SJSA1 (cell line): ENCODE measurements at places on chromosomes 7 and 10.

DNA sequence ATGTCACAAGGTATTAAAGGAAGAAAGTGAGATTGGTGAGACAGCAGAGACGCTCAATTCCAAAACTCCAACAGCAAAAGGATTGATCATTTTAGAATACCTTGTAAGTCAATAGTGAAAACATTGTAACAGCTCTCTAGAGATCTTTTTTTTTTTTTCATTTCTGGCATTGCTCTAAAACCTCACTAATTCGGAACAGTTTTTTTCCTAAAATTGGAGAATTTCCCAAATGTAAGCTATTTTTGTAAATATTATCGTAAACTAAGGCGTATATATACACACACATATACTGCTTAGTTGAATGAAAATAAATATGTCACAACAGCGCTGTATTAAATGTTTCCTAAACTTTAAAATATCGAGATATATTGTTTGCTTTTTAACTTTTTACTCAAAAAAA is 30.6 kb upstream of the CELF2 start:
- DNase-seq = no peak
- no peaks in the 10 kb centered on the region for H3K27me3 ChIP-seq
- H3K36me3 ChIP-seq = no peaks in the 10 kb centered on the region
- no peak overlapping the region for H3K27ac ChIP-seq
- no peaks in the 10 kb centered on the region for H3K4me1 ChIP-seq

- H3K4me1 ChIP-seq = no peaks in the 10 kb centered on the region
- no peaks in the 10 kb centered on the region for H3K36me3 ChIP-seq
- no peak overlapping the region for H3K27ac ChIP-seq
- H3K4me3 ChIP-seq = no peak overlapping the region
- DNase-seq = no peak
Observed at GRCh38 chr10:123683865-123684264, 17.7 kb downstream of the GPR26 start.

GRCh38 chr7:937856-938484 is 16.5 kb downstream of the ADAP1 start:
- H3K4me1 ChIP-seq = no peaks in the 10 kb centered on the region
- no peak overlapping the region for H3K4me3 ChIP-seq
- no peak overlapping the region for H3K27ac ChIP-seq
- DNase-seq = no peak

DNA sequence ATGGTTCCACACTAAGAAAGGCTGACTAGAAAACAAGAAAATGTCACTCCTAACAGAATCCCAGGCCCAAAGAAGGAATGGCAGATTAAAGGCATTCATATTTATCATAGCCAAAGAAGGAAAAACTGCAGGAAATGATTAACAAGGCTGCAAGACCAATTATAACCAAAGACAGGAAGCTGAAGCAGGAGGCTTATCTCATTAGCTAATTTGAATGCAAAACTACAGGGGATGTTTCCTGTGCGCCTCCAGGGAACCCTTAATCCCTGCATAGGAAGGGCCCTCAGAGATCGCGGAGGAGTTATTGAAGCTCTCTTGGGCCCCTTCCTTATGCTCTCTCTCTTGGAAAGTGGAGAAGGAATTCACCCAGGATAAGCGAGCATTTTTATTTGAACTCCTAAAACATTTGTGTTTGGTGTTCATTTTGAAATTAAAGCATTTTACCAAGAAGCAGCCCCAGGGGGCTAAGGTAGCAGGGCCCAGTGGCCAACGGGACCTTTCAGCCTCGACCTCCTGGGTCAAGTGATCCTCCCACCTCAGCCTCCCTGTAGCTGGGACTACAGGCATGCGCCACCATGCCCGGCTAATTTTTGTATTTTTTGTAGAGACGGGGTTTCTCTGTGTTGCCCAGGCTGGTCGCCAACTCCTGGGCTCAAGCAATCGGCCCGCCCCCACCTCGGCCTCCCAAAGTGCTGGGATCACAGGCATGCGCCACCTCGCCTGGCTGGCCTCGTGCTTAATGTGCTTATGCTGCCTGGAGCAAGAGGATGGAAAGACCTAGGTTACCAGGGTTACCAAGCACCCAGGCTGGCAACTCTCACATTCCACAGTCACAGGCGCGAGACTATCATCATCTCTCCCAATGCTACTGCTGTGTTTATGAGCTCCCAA is 24.1 kb upstream of the PROSER2 start:
- no peaks in the 10 kb centered on the region for H3K36me3 ChIP-seq
- H3K4me1 ChIP-seq = peaks cover 4% of the 10 kb centered on the region
- DNase-seq = no peak
- H3K27me3 ChIP-seq = no peaks in the 10 kb centered on the region

DNA sequence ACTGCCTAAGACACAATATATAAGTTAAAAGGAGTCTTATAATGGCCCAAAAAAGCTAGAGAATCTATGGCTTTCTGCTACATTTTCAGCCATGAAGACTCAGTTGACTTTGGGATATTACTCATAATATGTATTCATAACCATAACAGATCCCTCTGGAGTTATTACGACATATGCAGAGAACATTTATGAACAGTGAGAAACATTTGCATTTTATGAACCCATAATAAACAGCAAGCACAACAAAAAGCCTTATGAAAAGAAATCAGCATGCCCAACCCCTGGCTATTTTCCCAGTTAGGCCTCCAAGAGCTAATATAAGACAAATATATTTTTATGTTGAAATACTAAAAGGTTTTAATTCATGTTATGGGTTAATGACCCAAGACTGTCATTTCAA is 52.4 kb downstream of the ARMH3 start:
- H3K36me3 ChIP-seq = peaks cover 24% of the 10 kb centered on the region
- H3K4me1 ChIP-seq = no peaks in the 10 kb centered on the region
- H3K27ac ChIP-seq = no peak overlapping the region

- DNase-seq = no peak
- H3K4me1 ChIP-seq = no peaks in the 10 kb centered on the region
- H3K27me3 ChIP-seq = no peaks in the 10 kb centered on the region
- H3K4me3 ChIP-seq = no peak overlapping the region
- H3K36me3 ChIP-seq = no peaks in the 10 kb centered on the region
- H3K27ac ChIP-seq = no peak overlapping the region
Observed at GRCh38 chr7:47125529-47125928, 456.4 kb downstream of the TNS3 start.

DNA sequence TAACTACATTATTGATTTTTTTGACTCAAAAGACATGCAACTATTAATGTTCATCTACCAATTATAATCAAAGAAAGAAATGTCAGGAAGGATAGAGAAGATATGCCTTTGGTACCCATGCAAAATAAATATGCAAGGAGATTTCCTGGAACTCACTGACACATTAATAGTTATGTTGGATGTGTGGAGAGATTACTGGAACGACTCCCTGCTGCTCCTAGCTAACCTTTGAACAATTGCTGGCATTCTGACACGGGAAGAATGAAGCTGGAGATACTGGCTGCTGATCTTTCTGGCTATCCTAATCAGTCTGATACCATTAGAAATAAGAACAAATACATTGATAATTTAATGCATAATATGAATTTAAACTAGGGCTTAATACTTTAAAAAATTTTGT is 507.9 kb upstream of the NRG3 start:
- H3K27ac ChIP-seq = no peak overlapping the region
- no peaks in the 10 kb centered on the region for H3K36me3 ChIP-seq
- DNase-seq = no peak
- no peaks in the 10 kb centered on the region for H3K27me3 ChIP-seq

DNA sequence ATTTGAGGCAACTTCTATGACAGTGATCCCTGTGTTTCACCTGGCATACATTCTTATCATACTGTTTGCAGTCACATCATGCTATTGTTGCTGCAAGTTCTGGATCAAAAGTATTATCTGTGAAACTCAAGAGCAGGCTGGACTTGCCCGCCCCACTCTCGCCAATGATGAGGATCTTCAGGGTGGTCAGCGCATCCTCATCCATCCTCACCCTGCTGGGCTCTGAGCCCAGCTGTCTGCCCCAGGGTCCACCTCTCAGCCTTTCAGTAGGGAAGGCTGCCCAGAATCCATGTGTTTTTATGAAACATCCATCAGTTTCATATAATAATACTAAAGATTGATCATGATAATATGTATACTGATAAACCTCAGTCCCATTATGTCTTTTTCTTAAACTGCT is 55.4 kb upstream of the KIF5B start:
- H3K4me3 ChIP-seq = no peak overlapping the region
- no peaks in the 10 kb centered on the region for H3K27me3 ChIP-seq
- H3K27ac ChIP-seq = no peak overlapping the region
- no peaks in the 10 kb centered on the region for H3K36me3 ChIP-seq
- no peak for DNase-seq

DNA sequence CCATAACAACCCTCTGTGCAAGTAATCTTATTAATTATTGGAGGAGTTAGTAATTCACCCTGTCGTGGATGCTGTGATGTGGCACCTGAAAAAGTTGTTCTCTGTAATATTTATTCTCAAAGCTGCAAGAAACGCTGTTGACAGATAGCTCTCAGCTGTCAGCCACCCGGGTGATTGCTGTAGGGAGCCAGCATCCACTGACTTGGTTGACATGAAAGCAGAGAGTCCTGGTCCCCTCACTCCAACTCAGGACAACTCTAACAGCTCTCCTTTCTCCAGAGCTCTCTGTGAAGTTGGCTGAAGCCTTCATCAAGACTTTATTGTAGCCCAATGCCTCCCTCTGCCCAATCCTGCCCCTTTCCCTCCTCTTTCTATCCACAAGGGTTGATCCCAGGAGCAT is 98.0 kb downstream of the FAM107B start:
- no peak for DNase-seq
- no peak overlapping the region for H3K27ac ChIP-seq
- H3K4me3 ChIP-seq = no peak overlapping the region
- H3K36me3 ChIP-seq = no peaks in the 10 kb centered on the region
- no peaks in the 10 kb centered on the region; the same call in none of the 2 replicates for H3K27me3 ChIP-seq

DNA sequence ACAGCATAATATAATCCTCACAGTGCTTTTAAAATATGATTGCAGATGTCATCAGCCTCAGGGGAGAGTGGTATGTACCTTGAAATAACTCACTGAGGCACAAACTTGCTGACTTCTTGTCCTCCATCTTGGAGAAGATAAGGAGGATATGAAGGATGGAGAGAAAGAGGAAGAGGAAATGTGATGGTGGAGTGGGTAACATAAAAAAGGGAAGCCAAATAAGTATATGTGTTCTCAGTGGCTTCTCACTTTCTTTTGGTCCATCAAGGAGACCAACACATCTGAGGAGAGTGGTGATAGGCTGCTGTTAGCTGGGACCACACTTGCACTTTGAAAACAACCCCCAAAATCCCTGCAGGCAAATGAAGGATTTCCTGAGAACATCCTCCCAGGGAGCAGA is 21.6 kb upstream of the ZNF37A start:
- H3K4me1 ChIP-seq = no peaks in the 10 kb centered on the region
- H3K27me3 ChIP-seq = no peaks in the 10 kb centered on the region
- no peak overlapping the region for H3K4me3 ChIP-seq
- H3K36me3 ChIP-seq = no peaks in the 10 kb centered on the region
- DNase-seq = no peak

GRCh38 chr7:105044449-105045070 is 30.6 kb downstream of the KMT2E start:
- no peak overlapping the region for H3K4me3 ChIP-seq
- H3K36me3 ChIP-seq = peaks cover 77% of the 10 kb centered on the region
- no peaks in the 10 kb centered on the region for H3K27me3 ChIP-seq
- peaks cover 12% of the 10 kb centered on the region for H3K4me1 ChIP-seq
- DNase-seq = no peak

- no peaks in the 10 kb centered on the region for H3K27me3 ChIP-seq
- no peaks in the 10 kb centered on the region for H3K4me1 ChIP-seq
- no peak for DNase-seq
- no peak overlapping the region for H3K27ac ChIP-seq
- no peaks in the 10 kb centered on the region for H3K36me3 ChIP-seq
- no peak overlapping the region for H3K4me3 ChIP-seq
Observed at GRCh38 chr10:58326967-58327381, 7.8 kb upstream of the UBE2D1 start.

DNA sequence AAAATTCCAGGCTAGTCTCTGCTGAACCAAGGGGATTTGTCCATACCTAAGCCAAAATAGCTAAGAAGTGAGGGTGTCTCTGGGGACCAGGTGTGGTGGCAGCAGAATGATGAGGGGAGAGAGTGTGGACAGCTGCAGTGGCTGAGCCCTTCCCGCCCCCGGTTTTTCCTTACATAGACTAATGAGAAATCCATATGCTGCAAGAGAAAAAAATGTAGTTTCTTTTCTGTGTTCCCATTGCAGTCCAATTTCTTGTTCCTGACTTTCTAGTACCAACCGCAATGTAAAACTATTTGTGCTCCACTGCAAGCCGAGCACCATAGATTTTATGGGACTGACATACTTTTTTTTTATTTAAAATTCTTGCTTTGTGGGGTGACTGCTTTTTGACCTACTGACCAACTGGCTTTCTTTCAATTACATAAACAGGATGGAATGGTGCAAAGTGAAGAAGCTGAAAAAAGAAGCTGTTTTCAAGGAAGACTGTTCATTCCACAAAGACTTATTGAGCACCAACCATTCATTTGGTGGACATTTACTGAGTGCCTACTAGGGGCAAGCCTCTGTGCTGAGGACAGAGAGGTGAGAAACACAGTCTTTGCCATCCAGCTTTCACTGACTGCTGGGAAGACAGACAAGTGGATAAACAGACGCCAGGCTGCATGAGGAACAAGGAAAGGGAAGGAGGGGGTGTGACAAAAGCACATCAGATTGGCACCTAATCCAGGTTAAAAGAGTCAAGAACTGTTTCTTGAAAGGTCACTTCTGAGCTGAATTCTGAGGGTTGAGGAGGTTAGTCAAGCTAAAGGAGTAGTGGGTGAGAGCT is 9.8 kb downstream of the CEP41 start:
- DNase-seq = peak; percentile 25
- H3K27ac ChIP-seq = peak overlapping the region; percentile 18

- H3K27ac ChIP-seq = peak overlapping the region; percentile 35
- peaks cover 76% of the 10 kb centered on the region for H3K36me3 ChIP-seq
- H3K4me1 ChIP-seq = peaks cover 33% of the 10 kb centered on the region
- no peaks in the 10 kb centered on the region for H3K27me3 ChIP-seq
- no peak overlapping the region for H3K4me3 ChIP-seq
- no peak for DNase-seq
Observed at GRCh38 chr10:74047871-74048270, 50.0 kb downstream of the VCL start.

DNA sequence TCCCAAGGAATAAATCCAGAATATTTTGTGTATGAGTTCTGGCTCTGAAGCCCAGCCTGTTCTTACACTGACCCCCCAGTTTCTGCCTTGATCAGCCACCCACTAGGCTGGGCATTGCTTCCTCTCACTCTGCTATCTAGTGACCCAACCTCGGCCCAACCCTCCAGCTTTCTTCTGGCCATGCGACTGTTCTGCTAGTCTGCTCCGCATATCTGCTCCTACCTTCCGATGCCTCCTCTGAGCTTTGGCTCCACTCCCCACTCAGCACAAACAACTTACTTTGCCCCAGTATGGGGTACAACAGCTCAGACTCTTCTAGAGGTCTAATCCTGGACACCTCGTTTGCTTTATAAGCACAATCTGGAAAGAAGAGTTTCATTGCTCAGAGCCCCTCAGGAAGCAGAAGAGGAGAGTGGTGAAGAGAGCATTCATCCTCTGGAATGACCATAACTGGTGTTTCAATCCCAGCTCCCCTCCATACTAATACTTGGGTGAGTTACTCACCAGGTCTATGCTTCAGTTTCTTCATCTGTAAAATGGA is 99.6 kb downstream of the NPSR1 start:
- 0 out of 2 replicates have a peak, but pooled peaks cover 3% of the 10 kb centered on the region for H3K27me3 ChIP-seq
- no peak overlapping the region for H3K27ac ChIP-seq
- no peaks in the 10 kb centered on the region for H3K36me3 ChIP-seq
- no peaks in the 10 kb centered on the region; the same call in 1 of the 2 replicates for H3K4me1 ChIP-seq
- H3K4me3 ChIP-seq = no peak overlapping the region
- no peak for DNase-seq
